Chondrocyte (in vitro differentiated cells): ENCODE measurements at places on chromosomes 1 and 21. TPM values are rescaled to one million over a fixed set of nuclear protein-coding genes. Genes with fewer than 3 reads are reported as not detected.

DNA sequence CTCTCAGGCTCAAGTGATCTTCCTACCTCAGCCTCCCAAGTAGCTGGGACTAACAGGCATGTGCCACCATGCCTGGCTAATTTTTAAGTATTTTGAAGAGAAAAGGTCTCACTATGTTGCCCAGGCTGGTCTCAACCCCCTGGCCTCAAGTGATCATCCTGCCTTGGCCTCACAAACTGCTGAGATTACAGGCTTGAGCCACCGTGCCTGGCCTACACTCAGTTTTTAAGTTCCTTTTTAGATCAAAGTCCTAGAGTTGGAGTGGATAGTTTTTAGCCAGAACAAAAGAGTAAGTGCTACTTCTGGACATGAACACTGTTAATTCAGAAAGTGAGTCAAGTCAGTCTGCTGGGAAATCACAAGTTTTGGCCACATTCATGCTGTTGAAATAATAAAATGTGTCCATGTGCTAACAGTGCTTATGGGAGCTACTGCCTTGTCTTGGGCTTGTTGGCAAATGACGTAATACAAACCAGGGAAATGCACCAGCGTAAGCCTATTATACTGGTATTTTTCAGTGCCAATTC, 84.2 kb downstream of the NDUFS5 start:
- H3K27me3 ChIP-seq, result no peaks in the 10 kb centered on the region
- H3K27ac ChIP-seq, result peak overlapping the region; percentile 90
- H3K36me3 ChIP-seq, result no peaks in the 10 kb centered on the region

Gene ACTN2
- total RNA-seq, result 0.28 to 0.47 TPM in 2 of 3 replicates, not detected in the other

DNA sequence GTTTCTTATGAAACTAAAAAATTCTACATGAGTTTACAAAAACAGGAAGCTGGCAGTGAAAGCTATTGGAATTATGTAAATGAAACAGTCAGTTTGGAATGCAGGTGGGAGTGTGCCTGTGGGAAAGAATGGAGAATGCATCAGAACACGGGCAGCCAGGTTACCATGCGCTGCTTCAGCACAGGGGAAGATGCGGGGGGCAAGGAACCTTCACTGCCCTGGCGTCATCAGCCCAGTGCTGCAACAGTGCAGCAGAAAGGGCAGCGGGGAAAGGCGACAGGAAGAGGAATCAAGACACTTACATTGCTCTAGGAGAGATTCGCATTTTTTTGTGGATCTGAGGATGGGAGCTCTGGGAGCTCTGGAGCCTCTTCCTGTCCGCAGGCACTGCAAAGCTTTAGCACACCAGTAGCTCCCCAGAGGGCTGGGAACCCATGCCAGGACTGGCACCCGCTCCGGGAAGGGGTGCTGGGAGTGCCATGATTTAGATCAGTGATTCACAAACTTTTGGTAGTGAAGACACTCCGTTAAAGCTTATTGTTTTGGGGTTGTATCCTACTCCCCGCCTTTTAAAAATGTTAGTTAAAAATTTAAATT, 64.1 kb upstream of the WDR26 start:
- peak overlapping the region; percentile 34 for H3K4me3 ChIP-seq
- H3K36me3 ChIP-seq, result no peaks in the 10 kb centered on the region
- DNase-seq, result no peak

- H3K27me3 ChIP-seq, result no peaks in the 10 kb centered on the region
- H3K4me1 ChIP-seq, result peaks cover 25% of the 10 kb centered on the region
- DNase-seq, result no peak
- no peak overlapping the region for H3K4me3 ChIP-seq
- no peaks in the 10 kb centered on the region for H3K36me3 ChIP-seq
- H3K27ac ChIP-seq, result no peak overlapping the region
Measured at GRCh38 chr1:145720556-145720877, 1.2 kb downstream of the CD160 start.

DNA sequence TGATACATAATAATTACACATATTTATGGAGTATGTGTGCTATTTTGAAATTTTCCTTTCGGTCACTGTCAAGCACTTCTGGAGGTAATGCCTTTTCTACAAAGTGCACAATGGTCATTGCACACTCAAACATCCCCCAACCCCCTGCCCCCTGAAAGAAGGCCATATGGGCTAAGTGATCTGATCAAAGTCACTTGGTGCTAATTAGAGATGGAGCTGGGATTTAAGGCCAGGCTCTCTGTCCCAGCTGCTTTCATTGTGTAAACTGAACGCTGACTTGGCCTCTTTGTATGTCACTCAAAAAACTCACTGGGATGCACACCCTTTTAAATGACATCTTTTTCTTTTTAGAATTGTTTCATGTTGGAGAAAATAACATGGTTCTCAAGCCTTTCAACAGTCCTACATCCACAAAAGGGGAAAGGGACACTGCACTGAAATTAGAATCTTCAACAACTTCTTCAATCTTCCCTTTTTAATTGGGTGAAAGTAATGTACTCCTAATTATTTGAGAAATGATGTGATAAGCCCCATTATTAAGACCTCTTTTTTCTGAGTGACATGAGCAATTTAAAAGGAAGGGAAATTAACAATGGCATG, 149.2 kb downstream of the ST6GALNAC5 start:
- H3K4me3 ChIP-seq, result no peak overlapping the region
- no peak for DNase-seq
- H3K36me3 ChIP-seq, result no peaks in the 10 kb centered on the region
- H3K27me3 ChIP-seq, result peaks cover 13% of the 10 kb centered on the region

DNA sequence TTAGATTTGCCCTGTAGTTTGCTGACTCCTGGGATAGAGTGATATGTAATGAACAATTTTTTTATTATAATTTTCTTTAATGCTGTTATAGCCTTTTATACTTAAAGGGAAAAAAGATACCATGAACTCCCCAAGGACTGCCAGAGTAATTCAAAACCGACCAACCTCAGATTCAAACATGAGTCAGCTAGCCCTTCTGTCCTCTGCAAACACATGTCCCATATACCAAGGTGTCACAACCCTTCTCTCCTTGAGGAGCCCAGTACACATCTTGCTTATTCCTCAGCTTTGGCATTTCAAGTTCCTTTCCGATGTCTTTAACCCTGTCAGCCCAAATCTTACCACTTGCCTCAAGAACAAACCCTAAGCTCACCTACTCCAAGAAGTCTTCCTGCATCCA, 184.9 kb downstream of the KCNH1 start:
- no peaks in the 10 kb centered on the region for H3K27me3 ChIP-seq
- no peak overlapping the region for H3K27ac ChIP-seq
- H3K4me3 ChIP-seq, result no peak overlapping the region
- no peak for DNase-seq
- no peaks in the 10 kb centered on the region for H3K36me3 ChIP-seq

GRCh38 chr1:207040181-207040533, 7.6 kb upstream of the C1orf116 start:
- H3K36me3 ChIP-seq, result no peaks in the 10 kb centered on the region
- peaks cover 15% of the 10 kb centered on the region for H3K4me1 ChIP-seq
- no peaks in the 10 kb centered on the region for H3K27me3 ChIP-seq

DNA sequence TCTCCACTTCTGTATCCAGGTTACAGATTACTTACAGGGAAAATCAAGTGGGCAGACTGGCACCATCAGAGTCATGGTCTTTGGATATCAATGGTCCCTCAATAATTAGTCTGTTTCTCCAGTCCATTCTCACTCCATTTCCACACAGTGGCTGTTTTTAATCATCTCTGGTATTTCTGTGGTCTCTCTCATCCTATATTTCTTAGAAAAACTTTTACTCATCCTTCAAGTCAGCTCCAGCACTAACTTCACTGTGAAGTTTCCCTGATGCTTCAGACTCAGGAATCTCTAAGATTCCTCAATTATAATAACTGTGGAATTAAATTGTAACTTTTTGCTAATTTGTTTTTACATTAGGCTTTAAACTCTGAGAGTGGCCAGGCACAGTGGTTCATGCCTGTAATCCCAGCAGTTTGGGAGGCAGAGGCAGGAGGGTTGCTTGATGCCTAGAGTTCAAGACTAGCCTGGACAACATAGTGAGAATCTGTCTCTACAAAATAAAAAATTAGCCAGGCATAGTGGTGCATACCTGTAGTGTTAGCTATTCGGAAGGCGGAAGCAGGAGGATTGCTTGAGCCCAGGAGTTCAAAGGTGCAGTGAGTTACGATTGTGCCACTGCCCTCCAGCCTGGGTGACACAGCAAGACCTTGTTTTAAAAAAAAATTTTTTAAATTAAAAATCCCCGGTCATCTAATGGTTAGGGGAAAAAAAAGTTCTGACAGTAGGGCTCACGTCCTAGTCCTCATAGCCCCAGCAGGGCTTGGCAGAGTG, 10.6 kb downstream of the CD160 start:
- H3K27ac ChIP-seq, result no peak overlapping the region
- DNase-seq, result no peak
- no peak overlapping the region for H3K4me3 ChIP-seq

Gene NUDT17
- 3.8 to 7.3 TPM (median 6.5 TPM) in 3 replicates for total RNA-seq

Gene CENPF
- 9.4 to 22.3 TPM (median 19.8 TPM) in 3 replicates for total RNA-seq

Gene SHISAL2A
- total RNA-seq, result 0.24 TPM in 1 of 3 replicates, not detected in the others

GRCh38 chr1:157363660-157364140, 188.6 kb downstream of the FCRL5 start:
- no peak overlapping the region for H3K27ac ChIP-seq
- peaks cover 40% of the 10 kb centered on the region for H3K27me3 ChIP-seq
- H3K4me1 ChIP-seq, result no peaks in the 10 kb centered on the region
- no peak overlapping the region for H3K4me3 ChIP-seq
- no peak for DNase-seq

- no peaks in the 10 kb centered on the region for H3K4me1 ChIP-seq
- peaks cover 9% of the 10 kb centered on the region for H3K27me3 ChIP-seq
- H3K4me3 ChIP-seq, result no peak overlapping the region
- no peaks in the 10 kb centered on the region for H3K36me3 ChIP-seq
- DNase-seq, result no peak
Measured at GRCh38 chr1:54610048-54610447, 13.3 kb downstream of the FAM151A start.

Gene NPL
- 2.3 to 5.0 TPM (median 4.3 TPM) in 3 replicates for total RNA-seq

Gene TRNP1
- 56.5 to 76.5 TPM (median 72.1 TPM) in 3 replicates for total RNA-seq

Gene ECM1
- total RNA-seq, result 3.6 to 9.1 TPM (median 8.2 TPM) in 3 replicates

- H3K4me1 ChIP-seq, result peaks cover 81% of the 10 kb centered on the region
- no peaks in the 10 kb centered on the region for H3K27me3 ChIP-seq
- H3K4me3 ChIP-seq, result no peak overlapping the region
- no peak for DNase-seq
Measured at GRCh38 chr21:29318354-29318753, 19.6 kb downstream of the BACH1 start.

DNA sequence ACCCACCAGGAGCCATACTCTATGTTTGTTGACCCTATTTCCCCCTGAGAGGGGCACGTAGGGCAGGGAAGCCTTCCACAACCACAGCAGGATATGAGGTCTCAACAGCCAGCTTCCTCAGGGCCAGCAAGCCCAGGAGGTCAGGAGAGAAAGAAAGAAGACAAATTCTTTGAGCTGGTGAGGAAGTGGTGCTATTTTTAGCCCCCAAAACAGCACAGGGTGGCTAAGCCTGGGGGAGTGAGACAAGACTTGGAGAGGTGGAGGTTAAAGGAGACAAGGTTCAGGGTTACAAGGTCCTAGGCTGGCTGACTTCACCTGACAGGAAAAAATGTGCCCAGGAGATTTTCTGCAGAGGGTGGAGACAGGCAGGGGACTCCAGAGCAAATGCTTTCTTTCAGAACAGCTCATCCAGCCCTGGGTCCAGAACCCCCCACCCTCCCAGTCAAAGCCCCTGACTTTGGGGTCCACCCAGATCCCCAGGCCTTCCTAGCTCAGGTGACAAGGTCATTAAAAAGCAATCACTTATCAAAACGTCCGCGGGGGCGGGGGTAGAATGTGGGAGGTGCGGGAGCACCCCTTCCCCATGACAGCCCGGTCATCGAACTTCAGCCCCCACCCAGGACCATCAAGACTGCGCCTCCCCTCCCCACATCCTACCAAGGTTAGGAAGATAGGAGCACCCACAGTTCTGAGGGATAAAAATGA, 1.3 kb downstream of the SV2A start:
- peak overlapping the region; percentile 28 for H3K27ac ChIP-seq
- H3K4me1 ChIP-seq, result peaks cover 25% of the 10 kb centered on the region
- peaks cover 12% of the 10 kb centered on the region for H3K36me3 ChIP-seq
- no peaks in the 10 kb centered on the region for H3K27me3 ChIP-seq
- H3K4me3 ChIP-seq, result peak overlapping the region; percentile 81

DNA sequence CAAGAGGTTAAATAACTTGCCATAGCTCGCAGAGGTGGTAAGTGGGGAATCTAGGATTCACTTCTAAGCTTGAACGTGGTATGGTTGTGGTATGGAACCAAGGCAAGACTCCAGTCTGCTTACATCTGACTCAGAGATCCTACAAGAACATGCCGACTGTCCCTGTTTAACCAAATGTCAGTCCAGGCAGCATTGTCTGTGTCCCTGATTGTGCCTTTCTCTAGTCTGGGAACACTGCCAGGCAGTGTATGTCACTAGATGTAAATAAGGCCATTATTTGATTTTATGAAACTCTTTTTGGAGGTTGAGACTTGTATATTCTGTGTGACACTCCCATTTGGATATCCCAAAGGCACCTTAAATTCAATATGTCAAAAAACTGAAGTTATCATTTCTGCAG, 96.0 kb downstream of the NOS1AP start:
- no peak overlapping the region for H3K4me3 ChIP-seq
- H3K4me1 ChIP-seq, result peaks cover 59% of the 10 kb centered on the region
- peaks cover 2% of the 10 kb centered on the region for H3K36me3 ChIP-seq
- no peak overlapping the region for H3K27ac ChIP-seq
- no peaks in the 10 kb centered on the region for H3K27me3 ChIP-seq
- no peak for DNase-seq

GRCh38 chr1:109740615-109741373, at the start of gene GSTM3:
GSTM3 (minus strand) TSS chr1:109741038; CDS start chr1:109740287, 751 bp downstream.
- H3K4me1 ChIP-seq, result peaks cover 16% of the 10 kb centered on the region
- H3K27me3 ChIP-seq, result peaks cover 3% of the 10 kb centered on the region
- H3K36me3 ChIP-seq, result peaks cover 17% of the 10 kb centered on the region
- no peak for DNase-seq
- peak within 1 kb of the TSS; percentile 91 for H3K27ac ChIP-seq
- H3K4me3 ChIP-seq, result peak within 1 kb of the TSS; percentile 85

DNA sequence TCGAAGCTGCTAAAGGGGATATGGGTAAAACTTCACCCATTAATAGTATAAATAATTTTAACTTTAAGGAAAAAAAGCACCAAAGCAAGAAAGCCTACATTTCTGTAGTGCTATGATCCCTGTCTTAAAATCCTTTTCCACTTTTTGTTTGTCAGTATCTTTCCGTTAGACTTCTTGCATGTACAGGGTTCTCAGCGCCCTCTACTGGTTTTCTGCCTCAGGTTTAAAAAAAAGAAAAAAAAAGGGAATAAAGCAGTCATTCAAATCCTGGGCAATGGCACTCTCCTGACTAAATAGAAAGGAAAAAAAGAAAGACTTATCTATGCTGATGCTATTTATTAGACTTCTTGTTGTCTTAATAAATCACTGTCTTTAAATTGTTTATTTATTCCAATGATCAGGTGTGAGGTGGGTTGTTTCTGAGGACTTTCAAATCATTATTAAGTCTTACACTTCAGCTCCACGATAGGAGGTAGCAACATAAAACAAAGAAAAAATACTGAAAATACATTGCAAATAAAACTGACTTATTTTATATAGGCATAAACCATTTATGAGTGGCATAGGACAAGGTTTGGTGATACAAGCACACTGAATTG, 475.4 kb upstream of the NR5A2 start:
- H3K27ac ChIP-seq, result no peak overlapping the region
- no peak overlapping the region for H3K4me3 ChIP-seq
- no peaks in the 10 kb centered on the region for H3K27me3 ChIP-seq
- DNase-seq, result no peak
